ENCODE measurements at places on chromosomes 7 and 10. TPM values are rescaled to one million over a fixed set of nuclear protein-coding genes. Genes with fewer than 3 reads are reported as not detected.

DNA sequence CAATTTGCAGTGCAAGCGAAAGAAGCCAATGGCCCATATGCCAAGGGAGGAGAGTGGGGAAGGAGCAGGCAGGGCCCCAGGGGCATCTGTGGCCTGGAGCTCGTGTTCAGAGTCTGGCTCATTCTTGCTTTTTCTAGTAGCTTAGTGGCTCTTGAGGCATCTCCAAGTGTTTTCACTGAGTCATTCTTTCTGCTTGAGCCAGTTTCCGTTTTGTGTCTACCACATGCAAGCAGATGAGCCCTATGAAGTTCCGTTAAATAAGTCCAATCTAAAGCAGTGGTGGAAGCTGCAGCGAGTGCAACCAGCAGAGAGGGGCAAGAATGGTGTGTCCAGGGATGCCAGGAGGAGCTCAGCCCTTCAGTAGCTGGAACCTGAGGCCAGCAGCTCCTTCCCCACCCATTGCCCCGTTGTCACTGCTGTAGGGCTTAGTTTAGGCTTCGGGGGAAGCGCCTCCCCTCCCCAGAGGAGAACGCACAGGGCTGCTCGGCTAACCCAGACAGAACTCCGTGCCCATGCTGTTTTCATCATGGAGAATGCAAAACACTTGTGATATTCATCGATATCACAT, 57.4 kb upstream of the EBF3 start:
- no peak for DNase-seq

DNA sequence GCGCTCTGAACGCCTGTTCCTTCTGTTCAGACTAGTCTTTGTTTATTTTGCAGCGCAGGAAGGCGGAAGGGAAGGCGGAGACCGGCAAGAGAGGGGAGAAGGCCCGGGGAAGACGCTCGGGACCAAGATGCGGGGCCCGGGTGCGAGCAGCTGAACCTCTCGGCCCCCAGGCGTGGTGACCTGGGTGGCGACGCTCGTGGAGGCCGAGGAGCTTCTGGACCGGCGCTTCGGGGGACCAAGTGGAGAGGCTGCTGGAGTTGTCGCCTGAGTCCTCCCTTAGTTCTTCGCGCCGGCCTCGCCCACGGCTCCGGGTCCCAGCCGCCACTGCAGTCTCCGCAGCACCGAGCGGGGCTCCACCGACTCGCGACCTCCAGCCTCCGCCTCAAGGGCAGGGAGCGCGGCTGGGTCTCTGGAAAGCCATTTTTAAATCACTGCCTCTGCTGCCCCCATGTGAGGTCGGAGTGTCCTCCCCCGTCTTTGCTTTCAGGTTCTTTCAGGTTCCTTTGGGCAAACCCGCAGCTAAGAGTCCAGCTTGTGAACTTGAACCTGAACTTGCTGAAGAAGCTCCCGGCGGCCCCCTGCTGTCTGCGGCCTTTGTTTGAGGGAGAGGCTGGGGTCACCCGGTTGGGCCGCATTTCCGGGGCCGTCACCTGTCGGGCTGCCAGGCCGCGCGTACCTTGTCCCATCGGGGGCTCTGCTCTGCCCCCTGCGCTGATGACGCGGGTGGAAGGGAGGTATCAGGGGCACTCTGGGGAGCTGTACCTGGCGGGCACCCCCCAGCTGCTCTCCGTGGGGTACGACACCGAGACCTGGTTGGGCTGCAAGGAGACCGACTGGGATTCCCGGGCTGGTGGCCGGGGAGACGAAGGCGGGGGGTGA, 136.0 kb downstream of the KIF20B start:
- no peak for DNase-seq

DNA sequence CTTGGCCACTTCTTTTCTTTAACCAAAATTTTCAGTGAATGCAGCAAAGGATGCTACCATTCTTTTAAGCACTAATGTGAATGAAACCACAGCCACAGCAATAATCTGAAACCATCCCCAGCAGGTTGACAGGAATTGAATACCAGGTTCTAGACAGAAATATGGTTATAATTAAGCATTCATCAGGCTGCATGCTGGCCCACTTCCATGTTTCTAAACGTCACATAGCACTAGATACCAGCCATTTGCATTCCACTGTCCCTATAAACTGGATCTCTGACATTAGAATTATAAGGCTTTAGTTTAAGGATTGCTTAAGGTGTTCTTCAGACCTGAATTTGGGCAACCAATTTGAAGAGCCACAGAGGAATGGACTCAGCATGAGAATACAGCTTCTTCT, 340.8 kb upstream of the KLF6 start:
- no peak for DNase-seq

DNA sequence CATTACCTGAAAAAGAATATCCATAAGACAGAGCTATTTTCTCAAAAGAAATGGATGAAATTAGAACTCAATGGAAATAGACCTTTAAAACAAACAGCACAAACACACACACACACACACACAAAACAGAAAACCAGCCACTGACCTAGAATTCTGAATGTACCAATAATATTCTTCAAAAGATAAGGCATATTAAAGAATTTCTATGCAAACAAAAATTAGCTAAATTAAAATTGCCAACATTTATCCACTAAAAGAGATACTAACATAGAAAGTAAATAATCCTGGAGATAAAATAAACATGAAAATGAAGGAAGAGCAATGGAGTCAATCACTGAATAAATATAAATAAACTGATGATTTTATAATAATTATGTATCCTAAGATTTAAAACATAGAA, 431.2 kb downstream of the SH2D4B start:
- DNase-seq: no peak

DNA sequence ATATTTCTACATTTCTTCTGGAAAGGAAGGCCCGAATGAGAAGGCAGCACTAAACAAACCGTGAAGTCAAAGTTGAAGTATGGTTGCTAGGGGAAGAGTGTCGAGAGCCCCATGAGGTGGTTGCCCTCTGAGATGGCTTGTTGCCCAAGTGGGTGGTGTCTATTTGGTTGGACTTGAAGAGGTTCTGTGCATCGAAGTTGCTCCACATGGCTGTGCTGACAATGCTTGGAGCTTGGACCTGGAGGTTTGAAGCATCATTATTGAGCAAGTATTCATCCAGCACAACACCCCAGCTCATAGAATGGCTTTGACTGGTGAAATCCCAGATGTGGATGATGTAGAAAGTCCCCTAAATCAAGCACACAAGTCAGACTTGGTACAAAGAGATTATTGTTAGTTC, 165.2 kb upstream of the CDCA7L start:
- no peak for DNase-seq

- DNase-seq: no peak
Observed at GRCh38 chr10:7151538-7151937, 259.3 kb downstream of the SFMBT2 start.

GRCh38 chr7:137545059-137545716, 201.7 kb upstream of the PTN start:
- no peak for DNase-seq

DNA sequence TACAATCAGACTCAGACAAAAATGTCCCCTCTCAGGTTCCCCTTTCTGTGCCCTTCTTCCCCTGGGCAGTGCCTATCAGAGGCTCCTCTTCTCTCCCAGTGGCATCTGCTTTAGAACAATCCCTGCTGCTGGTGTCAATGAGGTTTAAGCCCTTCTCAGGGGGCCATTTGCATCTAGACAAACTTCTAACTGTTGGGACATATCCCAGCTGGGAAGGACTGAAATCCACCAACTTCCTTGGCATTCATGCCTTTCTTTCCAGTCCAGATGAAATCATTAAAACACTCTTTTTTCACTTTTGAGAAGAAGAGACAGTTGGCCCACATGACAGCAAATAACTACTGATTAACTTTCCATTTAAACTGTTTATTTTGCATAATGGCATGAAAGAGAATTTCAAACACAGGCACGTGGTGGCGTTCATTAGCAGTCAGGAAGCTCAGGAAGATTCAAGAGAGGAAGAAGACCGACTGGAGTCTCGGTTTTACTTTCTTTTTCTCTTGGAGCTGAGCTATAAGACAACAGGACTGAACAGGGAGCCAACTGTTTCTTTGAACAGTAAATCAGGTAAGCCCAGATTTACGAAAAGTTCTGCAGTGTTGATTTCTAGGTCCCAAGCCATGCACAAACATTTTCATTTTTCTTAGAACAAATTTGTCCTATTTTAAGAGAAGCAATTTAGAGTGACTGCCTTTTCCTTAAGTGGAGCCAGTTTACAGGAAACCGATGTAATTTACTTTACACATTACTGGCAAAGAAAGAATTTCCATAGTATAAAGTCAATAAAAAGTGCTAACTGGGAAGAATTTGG, at the start of gene GIMAP2:
GIMAP2 (plus strand) TSS at position 488 of the 811 bp plus-strand sequence. CDS start 1,354 bp downstream, outside the sequence.
- no peak for DNase-seq

GRCh38 chr7:47408675-47409074, 173.2 kb downstream of the TNS3 start:
- DNase-seq: no peak

GRCh38 chr10:98029149-98030092, 1.0 kb downstream of the CRTAC1 start:
- DNase-seq: no peak

- DNase-seq: no peak
Observed at GRCh38 chr10:10394933-10395658, 622.6 kb upstream of the CELF2 start.

DNA sequence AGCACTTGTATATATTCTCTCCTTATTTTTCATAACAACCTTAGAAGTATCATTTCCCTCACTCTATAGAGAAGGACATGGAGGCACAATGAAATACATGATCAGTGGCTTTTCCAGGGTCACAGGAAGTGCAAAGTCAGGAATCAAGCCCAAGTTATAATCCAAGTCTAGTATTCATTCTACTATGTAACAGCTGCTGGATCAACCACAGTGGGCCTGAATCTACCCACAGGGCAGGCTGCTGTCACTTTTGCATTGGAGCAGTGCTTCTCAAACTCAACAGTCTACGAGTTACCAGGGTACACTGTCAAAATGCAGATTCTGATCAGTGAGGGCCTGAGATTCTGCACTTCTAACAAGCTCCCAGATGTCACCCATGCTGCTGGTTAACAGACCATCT, 18.3 kb downstream of the ZDHHC16 start:
- no peak for DNase-seq

Gene ELMO1
- 0.80 TPM for total RNA-seq

Gene TMEM273
- 0.23 TPM for total RNA-seq

Gene FGFR2
- 5.7 TPM for total RNA-seq

Gene TSPAN13
- 80.8 TPM for total RNA-seq

Gene STEAP4
- total RNA-seq: 0.10 TPM

Gene BRI3
- 344 TPM for total RNA-seq

Gene ADAM12
- total RNA-seq: 0.10 TPM

Gene ANKRD1
- total RNA-seq: 0.26 TPM

Measured in Panc1 (cell line).